ENCODE measurements at places on chromosomes 6 and 20.

DNA sequence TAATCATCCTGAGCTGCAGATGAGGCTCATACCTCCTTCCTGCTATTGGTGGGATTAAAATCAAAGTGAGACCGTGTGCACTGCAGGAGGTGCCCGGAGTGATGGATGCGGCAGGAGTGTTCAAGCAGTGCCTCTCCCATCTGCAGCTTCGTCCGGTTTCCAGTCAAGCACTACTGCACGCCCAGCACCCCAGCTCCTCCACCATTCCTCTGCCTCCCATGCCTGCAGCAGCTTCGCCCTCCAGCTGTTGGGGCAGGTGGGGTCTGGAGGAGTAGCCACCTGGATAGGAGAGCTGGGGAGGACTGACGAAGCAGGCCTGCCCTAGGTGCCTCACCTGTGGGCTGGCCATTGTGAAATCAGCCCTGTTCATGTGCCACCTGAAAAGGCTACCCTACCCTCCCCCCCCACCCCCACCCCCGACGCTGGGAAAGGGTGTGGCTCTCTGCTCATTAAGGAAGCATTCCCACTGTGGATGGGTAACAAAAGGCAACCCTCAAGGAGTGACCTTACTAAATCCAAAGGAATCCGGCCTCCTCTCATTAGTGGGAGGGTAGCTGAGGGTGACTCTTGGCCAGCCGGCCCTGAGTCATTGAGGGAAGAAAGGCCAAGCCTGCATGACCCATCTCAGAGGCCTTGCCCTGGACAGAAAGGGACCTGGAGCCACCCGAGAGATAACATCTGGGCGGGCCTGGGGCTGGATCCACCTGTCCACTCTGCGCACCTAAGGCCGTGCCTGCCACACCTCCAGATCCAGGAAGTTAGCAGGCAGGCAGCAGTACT lies 115.9 kb upstream of the ARMC2 start:
- DNase-seq, result no peak

GRCh38 chr20:8932192-8933165 lies 136.4 kb upstream of the PLCB4 start:
- no peak for DNase-seq

- no peak for DNase-seq
Measured at GRCh38 chr6:140572129-140572528, 1197.7 kb upstream of the CITED2 start.

DNA sequence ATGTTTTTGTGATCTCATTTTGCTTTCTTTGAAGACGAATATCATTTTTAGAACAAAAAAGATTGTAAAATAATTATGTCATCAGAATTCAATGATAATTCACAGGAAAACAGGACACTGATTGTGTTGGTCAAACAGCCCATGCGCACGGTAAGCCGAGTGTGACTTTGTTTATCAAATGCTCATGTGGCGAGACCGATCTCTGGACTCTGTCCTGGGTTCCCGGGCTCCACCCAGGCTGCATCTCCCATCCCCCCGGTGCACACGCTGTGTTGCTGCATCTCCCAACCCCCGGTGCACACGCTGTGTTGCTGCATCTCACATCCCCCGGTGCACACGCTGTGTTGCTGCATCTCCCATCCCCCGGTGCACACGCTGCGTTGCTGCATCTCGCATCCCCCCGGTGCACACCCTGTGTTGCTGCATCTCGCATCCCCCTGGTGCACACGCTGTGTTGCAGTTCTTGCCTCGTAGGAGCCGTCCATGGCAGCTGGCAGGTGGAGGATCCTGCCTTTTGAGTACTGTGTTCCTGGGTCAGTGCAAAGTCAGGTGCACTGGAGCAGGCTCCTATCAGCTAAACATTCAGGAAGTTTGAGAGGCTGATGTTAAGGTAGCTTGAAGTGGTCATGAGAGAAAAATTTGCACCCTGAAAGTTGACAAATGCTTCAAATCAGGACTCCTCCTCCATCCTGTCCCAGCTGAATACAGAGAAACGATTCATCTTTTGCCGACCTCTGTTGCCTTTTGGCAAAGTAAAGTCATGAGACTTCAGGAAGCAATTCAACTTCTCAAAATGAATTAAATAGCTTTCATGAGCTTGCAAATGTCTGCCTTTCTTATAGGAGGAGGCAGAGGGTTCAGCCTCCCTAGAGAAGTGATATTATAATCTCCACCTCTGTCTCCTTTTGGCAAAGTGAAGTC lies 77.1 kb upstream of the FRMD1 start:
- DNase-seq, result no peak

DNA sequence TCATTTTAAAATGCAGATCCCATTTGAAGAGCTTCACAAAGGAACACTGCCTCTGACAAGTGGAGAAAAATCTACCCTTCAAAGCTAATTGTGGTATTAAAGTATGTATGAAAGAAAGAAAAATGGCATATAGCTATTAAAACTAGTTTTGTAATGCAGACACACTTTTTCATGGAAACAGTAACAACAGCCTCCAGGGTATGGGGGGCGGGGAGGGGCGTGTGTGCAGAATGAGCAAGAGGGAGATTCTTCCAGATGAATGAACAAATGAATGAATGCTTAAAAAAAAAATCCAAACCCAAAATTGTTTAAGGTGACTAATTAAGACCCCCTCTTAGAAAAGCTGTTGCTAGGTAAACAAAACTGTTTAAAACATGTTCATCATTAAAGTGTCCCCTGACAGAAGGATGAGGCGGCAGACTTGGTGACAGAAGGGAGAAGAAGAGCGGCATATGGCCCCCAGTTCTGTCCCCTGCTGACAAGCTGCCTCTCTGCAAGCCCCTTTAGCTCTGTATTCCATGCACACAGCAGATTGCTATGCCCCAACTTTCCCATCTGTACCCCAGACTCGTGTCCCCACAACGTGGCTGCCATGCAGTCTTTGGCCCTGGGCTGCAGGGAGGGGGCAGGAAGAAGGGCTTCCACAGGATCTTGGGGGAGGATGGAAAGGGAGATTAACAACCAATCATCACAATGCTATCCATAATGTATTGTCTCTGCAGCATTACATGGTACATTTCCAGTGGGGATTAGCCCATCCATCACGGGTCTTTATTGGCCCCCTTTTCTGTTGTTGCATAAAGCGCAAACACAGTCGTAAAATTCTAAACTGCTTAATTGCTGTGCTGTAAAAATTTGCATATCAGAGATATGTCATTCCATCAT lies 108.4 kb upstream of the OLIG3 start:
- DNase-seq, result no peak

- DNase-seq, result no peak
Measured at GRCh38 chr6:35794536-35795452, 2.3 kb downstream of the CLPS start.

GRCh38 chr20:23488996-23489395 lies 1.9 kb upstream of the CST8 start:
- DNase-seq, result no peak

- no peak for DNase-seq
Measured at GRCh38 chr6:54846243-54846856, at the start of gene FAM83B. Gene FAM83B, plus strand, starts transcription at chr6:54846771. Its CDS starts 23,476 bp downstream, at chr6:54870247.

DNA sequence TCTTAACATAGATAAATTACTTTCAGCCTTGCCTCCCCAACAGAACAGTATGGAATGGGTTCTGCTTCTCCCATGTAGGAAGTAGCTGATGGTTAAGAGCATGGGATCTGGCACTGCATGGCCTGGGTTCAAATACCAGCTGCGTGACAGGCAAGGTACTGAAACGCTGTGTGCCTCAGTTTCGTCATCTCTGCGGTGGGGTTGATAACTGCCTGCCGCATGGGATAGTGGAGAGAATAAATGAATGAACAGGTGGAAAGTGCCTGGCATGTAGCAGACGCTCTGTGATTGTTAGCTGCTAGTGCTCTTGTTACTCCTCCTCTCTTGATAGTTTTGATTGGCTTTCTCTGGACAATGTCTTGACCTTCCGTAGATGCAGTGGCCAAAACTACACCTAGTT lies 213.3 kb downstream of the ZDHHC14 start:
- DNase-seq, result no peak

DNA sequence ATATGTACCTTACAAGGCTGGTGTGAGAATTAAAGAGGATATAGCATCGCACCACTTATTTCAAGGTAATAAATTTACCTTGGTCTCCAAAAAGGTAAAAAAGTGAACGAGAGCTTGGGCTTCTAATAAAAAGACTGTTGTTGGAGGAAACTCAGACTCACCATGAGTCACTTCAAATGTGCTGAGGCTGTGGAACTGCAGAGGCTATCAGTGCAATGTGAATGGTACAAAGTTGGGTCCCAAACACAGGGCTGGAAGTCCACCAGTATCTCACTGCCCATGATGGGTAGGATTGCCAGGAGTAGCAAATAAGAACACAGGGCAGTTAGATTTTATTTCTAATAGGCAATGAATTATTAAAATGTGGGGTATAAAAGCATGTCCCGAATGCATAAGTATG lies 200.6 kb downstream of the MAFB start:
- DNase-seq, result no peak

- DNase-seq, result no peak
Measured at GRCh38 chr6:47086051-47086770, 44.1 kb upstream of the ADGRF1 start.

DNA sequence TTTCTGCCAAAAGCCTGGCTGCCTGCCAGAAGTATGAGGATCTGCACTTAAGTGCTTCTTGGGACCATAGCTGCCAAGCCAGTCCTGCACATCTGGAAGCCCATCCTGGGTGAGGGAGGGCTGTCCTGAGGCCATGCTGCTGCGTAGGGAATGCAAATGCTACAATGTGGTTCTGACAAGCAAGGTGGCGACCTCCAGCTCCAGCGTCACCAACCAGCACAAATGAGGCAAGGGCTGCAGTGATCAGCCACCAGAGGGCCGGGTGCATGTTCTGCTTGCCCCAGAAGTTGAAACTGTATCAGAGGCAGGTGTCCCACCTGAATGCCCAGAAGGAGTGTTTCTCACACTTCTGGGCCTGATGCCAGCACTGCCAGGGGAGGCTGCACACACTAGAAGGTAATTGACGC lies 99.1 kb upstream of the KCNQ5 start:
- no peak for DNase-seq

GRCh38 chr6:20879526-20879925 lies 345.3 kb downstream of the CDKAL1 start:
- no peak for DNase-seq

DNA sequence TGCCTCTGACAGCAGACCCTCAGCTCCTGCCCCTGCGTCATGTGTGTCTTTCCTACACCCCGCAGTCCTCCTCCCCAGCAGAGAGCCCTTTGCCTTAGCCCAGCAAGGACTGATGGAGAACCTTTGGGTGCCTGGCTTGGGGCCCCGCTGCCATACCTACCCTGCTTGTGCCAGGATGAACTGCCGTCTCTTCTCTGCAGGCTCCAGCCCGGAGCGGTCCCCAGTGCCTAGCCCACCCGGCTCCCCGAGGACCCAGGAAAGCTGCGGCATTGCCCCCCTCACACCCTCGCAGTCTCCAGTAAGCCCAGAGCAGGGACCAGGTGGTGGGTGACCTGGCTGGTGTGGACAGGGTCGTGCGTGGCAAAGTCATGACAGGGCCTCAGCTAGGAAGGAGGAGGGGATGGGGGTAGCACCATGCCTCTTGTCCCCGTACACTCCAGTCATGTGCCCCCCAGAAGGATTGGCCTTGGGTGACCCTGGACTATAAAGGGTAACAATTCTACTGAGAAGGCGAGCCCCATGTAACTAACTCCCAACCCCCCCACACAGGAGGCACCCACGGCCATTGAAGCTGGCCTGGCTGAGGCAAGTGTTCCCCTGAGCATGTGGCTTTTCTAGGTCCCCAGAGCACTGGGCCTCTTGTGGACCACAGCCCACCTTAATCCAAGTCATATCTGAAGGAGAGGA lies 8.3 kb downstream of the HSPA12B start:
- no peak for DNase-seq

DNA sequence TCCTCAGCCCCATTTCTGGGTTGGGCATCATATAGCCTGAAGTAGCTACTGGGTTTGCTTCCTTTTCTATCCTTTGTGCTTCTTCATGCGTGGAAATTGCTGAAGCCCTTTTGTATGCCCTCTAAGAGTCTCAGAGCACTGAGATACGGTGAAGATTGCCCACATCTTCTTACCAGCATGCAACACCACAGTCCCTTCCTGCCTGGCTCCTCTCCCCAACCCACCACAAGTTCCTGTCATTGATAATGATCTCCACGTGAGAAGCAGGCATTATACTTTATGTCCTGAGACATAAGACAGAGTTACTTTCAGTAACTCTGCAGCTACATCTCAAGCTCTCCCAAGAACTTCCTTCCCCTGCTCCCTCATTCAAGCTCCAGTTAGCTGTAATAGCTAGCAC lies 15.8 kb upstream of the PLCB4 start:
- DNase-seq, result no peak

DNA sequence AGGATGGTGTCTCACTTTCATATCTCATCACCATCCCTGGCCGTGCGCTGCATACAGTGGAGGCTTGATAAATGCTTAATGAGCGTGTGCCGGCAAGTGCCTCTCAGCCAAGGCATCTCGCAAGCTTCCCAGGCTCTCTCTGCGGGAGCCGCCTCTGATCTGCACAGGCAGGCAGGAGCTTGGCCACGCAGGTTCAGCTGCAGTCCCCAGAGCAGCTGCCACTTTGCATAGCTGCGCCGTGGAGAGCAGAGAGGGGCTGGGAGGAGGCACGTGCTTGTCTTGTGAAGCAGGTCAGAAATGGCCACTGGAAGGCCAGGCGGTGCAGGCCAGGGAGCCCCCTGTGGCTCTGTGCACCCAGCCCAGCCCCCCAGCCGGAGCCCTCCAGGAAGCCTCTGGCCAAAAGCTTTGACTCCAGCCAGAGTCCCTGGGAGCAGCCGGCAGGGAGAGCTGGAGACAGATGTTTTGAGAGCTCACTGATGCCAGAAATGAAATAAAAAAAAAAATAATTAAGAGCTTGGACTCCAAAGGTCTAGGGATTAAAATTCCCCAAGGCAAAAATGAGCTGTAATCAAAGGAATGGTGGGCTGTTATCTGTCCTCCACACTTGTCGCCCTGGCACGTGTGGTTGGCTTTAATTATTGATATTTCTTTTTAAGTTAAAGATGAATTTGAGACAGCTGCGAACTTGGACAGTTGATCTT lies 377.0 kb downstream of the CDH4 start:
- no peak for DNase-seq

DNA sequence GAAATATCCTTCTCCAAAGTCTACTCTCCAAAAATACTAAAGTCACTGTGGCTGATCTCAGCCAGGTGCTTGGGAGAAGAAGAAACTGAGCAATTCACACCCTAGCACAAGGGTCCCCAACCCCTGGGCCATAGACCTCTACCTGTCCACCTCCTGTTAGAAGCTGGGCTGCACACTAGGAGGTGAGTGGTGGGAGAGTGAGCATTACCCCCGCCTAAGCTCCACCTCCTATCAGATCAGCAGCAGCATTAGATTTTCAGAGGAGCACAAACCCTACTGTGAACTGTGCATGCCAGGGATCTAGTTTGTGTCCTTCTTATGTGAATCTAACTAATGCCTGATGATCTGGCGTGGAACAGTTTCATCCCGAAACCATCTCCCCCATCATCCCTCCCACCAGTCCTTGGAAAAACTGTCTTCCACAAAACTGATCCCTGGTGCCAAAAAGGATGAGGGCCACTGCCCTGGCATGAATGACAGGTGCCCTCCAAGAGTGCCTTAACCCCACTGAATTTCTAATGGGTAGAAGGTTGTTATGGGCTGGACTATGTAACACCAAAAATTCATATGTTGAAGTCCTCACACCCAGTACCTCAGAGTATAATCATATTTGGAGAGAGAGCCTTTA lies 109.2 kb upstream of the CDYL start:
- no peak for DNase-seq

Measured in stimulated activated CD8-positive, alpha-beta memory T cell treated with anti-CD3 and anti-CD28 coated beads, Interleukin-15, amount 100 ng/mL, for 1 hour (primary cell).